Naive thymus-derived CD4-positive, alpha-beta T cell (primary cell): ENCODE measurements at places on chromosomes 7 and 10. TPM values are rescaled to one million over a fixed set of nuclear protein-coding genes. Genes with fewer than 3 reads are reported as not detected.

Gene DGKB
- total RNA-seq = not detected

Gene PARD3
- total RNA-seq = 1.1 and 1.2 TPM in 2 replicates

Gene CCAR1
- 89.5 TPM for total RNA-seq

Gene RAPGEF5
- total RNA-seq = not detected

Gene PNLIPRP1
- total RNA-seq = not detected in 2 replicates

Gene GJD4
- not detected for total RNA-seq

Gene CDK14
- total RNA-seq = 2.6 TPM

Gene GIMAP6
- total RNA-seq = 62.9 TPM

Gene CACNB2
- total RNA-seq = not detected

Gene CCDC172
- total RNA-seq = not detected

Gene SCIN
- 0.31 TPM in 1 of 2 replicates, not detected in the other for total RNA-seq

Gene ITIH5
- total RNA-seq = not detected in 2 replicates

Gene GFRA1
- not detected in 2 replicates for total RNA-seq

Gene SPDYE16
- 0.38 TPM for total RNA-seq

Gene TRIM74
- 5.1 TPM for total RNA-seq
